ENCODE measurements at places on chromosomes 1 and 21.
A peak's percentile ranks its signal among the peaks of the same experiment; 100 is the strongest.

- no peak for DNase-seq
These were observed 69.5 kb downstream of the WDR4 start for GRCh38 chr21:42809577-42810475.

DNA sequence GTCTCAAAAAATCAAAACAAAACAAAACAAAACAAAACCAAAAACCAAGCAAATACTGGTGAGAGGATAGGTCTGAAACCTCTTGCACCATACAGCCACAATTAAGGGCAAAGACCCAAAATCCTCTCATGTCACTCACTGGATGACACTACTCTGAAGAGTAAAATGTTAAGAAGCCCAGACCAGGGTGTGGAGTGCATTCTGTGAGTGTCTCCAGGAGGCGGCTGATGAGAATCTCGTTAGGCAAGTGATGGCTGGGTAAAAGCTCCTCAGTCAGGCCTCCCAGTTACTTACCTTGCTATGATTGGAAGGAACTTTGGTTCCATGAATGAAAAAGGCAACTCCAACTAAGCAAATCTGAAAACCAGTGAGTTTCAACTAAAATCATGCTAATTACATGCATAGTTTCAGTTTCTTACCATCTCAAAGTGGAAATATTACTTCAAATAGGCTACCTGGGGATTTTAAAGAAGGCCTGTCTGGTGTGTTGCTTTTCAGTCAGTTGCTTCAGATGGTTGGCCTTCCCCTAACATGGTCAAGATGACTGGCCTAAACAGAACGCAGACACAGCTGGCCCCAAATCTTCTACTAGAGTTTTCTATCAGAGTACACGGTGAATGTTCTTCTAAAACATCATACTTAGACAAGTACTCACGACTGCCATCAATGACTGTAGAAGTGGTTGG, 95.1 kb downstream of the KIAA0319L start:
- DNase-seq = peak; percentile 31

GRCh38 chr1:80392529-80392928, 1386.0 kb upstream of the ADGRL4 start:
- no peak for DNase-seq

GRCh38 chr1:30378991-30379581, 344.3 kb downstream of the MATN1 start:
- no peak for DNase-seq

- peak; percentile 35 for DNase-seq
These were observed 4.4 kb downstream of the IFI16 start for GRCh38 chr1:159014003-159014571.

DNA sequence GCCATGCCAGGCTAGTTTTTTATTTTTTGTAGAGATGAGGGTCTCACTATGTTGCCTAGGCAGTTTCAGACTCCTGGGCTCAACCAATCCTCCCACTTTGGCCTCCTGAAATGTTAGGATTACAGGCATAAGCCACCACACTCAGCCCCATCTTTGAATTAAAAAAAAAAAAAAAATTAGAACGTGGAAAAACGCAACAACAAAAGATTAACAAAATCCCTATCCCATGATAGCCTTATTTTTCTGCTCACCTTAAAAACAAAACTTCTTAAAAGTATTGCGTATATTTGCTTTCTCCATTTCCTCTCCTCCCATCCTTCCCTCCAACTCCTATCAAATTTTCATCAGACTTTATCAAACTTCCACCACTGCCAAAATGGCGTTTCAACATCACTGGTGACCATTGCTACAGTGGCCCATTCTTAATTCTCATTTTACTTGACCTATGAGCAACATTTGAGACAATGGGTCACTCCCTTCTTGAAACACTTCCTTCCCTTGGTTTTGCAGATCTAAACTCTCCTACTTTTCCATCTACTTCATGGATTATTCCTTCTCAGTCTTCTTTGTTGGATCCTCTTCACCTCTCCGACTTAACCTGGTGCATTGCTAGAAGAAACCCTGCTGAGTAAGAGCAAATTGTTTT, 579 bp upstream of the ZNF684 start:
- no peak for DNase-seq

DNA sequence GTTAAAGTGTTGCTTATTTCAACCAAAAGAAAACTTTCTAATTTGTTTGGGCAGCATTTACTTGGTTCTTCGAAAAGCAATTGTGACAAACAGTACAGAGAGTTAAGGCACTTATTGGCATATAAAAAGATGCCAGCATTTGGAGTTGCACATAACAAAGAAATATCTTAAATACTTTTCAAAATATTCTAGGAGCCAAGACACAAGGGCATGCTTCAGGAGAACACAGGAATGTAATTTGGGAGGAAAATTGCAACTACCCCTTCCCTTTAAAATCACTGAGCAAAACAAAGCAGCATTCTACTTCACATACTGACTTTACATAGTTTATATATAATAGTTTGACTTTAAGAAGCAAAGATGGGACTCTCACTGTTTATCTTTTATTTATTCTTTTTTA, 4.6 kb upstream of the TIE1 start:
- no peak for DNase-seq

- DNase-seq = no peak
These were observed 30.5 kb upstream of the PADI2 start for GRCh38 chr1:17149771-17150170.

GRCh38 chr1:84603941-84604830, 29.9 kb upstream of the CTBS start:
- DNase-seq = no peak

- no peak for DNase-seq
These were observed 9.8 kb downstream of the INKA2 start for GRCh38 chr1:111729271-111729921.

DNA sequence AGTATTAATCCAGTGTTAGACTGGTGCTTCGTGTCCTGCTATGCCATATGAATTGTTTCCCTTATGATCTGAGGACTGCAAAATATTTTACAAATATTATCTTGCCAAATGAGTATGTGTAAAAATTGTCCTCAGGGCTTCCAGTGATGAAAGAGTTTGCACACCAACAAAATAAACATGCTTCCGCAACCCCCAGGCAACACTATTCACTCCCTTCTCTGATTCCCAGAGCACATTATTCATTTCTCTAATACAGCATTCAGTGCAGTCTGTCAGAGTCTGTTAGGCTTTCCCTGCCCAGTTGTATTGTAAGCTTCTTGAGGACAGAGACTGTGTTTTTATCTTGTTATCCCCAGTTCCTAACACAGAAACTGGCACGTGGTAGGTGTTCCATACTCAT, 409.9 kb upstream of the C1orf87 start:
- DNase-seq = no peak

Data from activated CD4-positive, alpha-beta T cell treated with anti-CD3 and anti-CD28 coated beads, Interleukin-2, amount 50 U/mL, for 48 hours (primary cell).